DMS153 (cell line): ENCODE measurements at places on chromosomes 3 and 15.

- DNase-seq = no peak
Measured at GRCh38 chr3:99319961-99320360, 318.4 kb upstream of the COL8A1 start.

GRCh38 chr3:58047826-58048225, 39.6 kb downstream of the FLNB start:
- DNase-seq = no peak

DNA sequence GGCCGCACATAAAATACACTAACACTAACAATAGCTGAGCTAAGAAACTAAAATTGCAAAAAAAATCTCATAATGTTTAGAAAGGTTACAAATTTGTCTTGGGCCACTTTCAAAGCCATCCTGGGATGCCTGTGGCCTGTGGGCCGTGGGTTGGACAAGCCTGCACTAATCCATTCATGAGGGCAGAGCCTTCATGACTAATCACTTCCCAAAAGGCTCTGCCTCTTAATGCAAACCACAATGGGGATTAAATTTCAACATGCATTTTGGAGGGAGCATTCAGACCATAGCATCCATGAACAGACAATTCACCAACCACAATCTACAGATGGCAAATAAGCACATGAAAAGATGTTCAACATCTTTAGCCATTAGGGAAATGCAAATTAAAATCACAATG, 128.2 kb downstream of the SUCLG2 start:
- no peak for DNase-seq

DNA sequence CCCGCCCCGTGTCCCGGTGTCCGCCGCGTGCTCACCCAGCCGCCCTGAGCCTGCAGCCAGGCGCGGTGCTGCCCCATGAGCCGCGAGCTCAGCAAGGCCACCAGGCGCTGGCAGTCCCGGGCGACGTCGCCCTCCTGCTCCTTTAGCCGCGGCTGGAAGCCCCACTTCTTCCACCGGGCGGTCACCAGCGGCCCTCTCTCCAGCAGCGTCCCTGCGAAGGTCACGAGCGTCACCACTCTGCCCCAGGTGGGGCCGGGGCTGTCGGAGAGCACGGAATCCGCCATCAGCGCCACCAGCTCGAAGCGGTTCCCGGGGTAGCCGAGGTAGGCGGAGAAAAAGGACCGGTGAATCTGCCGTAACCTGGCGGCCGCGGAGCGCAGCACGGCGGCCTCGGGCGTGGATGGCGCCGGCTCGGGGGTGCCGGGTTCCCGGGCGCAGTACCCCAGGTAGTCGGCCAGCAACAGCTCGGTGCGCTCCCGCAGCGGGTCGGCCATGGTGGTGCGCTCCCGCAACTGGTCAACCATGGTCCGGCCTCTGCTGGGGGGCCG, 298 bp downstream of the BCL2L10 start:
- DNase-seq = no peak

- no peak for DNase-seq
Measured at GRCh38 chr3:155495387-155495786, 201.9 kb upstream of the STRIT1 start.

- DNase-seq = no peak
Measured at GRCh38 chr3:7238565-7239295, 377.8 kb downstream of the GRM7 start.

- peak; percentile 61 for DNase-seq
Measured at GRCh38 chr3:174859114-174859735, at the start of gene NAALADL2. Gene NAALADL2, plus strand, starts transcription at chr3:174859334.

- no peak for DNase-seq
Measured at GRCh38 chr15:31265871-31266711, 60.5 kb upstream of the KLF13 start.

DNA sequence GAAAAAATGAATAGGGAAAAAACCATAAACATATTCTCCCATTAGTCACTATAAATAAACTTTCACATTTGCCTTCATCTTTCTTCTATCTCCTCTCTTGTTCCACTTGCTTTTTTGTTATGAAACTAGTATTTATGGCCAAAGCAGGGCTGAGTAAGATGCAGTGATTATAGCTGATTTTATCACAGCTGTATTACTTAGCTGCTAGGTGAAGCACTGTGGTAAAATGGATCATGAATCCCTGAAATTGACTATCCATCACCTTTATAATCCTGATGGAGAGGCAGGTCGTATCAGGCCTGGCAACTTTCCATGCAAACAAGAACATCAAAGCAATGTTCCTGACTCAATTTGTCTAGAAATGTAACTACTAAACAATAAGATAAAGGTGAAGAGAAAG, 471.6 kb downstream of the TUSC7 start:
- no peak for DNase-seq

DNA sequence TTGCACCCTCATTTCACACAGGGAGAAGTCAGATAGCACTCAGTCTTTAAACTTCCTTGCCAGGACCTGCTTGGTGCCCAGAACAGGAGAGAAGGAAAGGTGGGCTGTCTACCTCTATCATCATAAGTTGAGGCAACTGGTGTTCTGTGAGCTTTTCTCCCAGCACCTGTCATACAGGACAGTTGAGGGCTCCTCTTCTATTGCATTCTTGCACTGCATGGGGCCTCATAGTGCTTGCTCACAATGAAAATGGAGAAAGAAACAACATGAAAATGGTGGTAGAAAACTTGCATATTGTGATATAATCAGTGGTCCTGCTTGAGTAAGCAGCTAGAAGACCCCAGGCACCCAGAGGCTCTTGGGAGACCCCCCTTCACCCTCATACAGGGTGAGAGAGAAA, 311.7 kb upstream of the GOLIM4 start:
- no peak for DNase-seq

DNA sequence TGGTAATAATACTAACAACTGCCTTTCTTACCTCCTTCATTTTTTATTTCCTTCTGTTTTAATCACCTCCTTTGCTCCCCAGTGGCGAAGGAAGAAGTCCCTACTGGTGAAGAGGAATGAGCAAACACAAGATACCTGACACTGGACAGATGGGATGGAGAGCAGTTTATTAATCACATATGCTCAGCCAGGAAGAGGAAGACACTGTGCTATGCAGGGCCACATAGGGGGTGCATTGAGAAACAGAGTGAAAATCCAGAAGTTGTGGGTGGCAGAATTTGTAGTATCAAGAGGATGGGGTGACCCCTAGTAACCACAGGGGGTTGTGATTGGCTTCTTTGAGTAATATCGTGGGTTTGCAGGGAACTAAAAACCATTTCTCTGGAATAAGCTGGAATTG, 1041.9 kb downstream of the OTOL1 start:
- no peak for DNase-seq

DNA sequence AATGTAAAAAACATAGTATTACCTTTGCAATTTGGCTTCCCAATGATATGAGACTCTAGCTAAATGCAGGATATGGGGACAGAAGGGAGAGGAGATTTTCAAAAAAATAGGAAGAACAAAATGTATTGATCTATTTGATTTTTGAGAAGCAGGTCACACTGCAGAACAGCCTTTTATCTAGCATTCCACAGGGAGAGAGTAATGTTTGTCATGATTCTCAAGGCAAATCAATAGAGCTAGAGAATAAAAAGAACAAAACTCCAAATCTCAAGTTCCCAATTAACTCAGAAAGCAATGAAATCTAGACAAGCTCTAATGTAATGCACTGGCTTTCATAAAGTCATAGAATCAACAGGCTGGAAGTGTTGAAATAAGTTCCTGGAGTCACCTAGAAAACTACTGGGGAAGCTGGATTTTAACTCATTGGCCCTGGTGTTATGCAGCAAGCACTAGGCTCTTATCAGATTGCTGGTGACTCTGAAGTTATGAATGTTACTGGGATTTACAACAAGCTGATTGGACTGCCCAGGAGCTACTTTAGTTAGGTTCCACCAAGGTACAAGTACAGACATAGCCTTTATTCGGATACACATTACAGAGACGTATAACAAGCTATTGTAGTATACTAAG, 442.8 kb downstream of the FGF12 start:
- no peak for DNase-seq

- DNase-seq = no peak
Measured at GRCh38 chr15:72785432-72785831, 1.9 kb upstream of the ADPGK start.

- DNase-seq = no peak
Measured at GRCh38 chr3:86845726-86846125, 145.2 kb downstream of the VGLL3 start.

DNA sequence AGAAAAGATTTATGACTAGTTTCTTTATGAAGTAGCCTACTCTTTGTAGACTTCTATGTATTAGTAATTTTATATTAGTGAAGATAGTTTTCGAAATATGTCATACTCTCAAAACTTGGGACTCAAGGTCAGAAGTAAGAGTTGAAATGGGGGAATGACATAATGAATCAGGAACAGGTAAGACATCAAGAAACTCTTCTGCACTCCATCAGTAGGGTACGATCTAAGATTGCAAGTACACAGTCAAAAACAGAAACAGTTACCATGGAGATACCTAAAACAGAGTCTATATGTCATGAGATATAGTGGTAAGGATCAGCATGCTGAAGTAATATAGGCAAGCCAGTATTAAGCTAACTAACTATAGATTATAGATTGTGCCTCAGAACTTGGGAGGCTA, 187.0 kb upstream of the MLF1 start:
- no peak for DNase-seq

GRCh38 chr3:44896440-44896839, 22.0 kb downstream of the TGM4 start:
- no peak for DNase-seq

GRCh38 chr3:172560026-172560425, 36.8 kb upstream of the TNFSF10 start:
- no peak for DNase-seq

- peak; percentile 3 for DNase-seq
Measured at GRCh38 chr3:114213627-114214541, 23.5 kb downstream of the ZNF80 start.

DNA sequence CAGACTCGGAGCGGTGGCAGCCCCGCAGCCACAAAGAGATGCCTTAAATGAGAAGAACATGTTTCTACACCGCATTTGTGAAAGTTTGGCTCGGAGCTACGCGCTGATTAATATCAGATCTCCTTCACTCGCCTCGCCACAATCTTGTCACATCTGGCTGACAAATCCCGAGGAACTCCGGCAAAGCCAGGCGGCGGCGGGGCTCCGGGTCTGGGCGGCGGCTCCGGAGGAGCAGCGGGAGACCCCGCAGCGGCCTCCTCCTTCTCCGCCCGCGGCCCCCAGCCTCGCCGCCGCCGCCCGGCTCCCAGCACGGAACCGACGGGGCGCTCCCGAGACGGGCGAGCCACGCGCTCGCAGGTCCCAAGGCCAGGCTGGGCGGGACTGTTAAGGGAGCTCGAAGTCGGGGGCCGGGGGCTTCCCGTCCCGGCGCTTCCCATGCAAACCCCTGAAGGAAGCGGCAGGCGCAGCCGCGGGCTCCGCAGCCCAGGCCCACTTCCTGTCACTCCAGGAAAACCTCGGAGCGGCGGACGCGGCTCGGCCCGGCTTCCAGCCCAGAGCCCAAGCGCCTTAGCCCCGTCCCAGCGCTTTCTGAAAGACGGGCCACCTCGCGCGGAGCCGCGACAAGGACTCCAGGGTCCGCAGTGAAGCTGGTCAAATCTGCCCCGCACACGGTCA, 1.2 kb downstream of the BNC1 start:
- no peak for DNase-seq

DNA sequence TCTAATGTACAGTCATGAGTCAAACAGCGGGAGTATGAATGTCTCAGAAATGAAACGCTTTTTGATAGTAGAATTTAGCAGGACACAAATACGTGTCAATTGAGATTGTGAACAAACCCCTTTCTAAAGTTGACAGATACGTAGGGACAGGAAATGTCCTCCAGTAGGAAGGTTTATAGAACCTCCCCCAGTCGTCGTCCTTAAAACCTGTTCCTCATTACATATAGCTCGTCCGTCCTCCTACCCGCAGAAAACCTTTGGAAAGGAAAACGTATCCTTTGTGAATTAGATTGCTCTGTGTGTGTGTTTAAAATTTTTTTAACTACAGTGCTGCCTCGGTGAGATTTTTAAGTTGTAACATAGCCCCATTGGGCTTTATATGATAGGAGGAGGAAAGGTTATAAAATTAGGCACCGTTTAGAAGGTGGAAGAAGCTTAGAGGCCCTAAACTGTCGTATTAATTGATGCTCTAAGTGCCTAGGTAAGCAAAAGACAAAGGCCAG, 4.1 kb downstream of the UBE2E1 start:
- no peak for DNase-seq

- DNase-seq = no peak
Measured at GRCh38 chr15:48802867-48803266, 8.0 kb downstream of the CEP152 start.

DNA sequence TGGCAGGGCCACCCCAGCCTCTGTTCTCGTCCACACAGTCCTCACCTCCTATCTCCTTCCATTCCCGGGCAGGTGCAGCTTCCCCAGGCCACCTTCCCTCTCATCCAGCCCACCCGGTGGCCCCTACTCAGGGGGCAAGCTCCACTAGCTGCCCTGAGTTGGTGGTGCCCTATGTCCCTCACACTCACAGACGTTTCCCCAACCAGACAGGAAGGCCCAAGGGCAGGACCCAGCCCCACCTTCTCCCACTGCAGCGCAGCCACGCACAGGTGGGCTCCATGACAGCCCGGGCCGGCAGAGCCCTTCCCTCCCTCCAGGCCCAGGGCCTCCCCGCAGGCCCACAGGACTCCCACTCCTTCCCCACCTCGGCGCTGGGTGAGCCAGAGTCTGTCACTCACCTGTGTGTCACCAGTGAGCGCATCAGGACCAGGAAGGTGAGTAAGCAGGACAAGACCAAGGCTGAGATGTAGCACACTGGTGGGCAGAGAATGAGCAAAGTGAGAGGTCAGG, 11.1 kb downstream of the ISLR start:
- no peak for DNase-seq

DNA sequence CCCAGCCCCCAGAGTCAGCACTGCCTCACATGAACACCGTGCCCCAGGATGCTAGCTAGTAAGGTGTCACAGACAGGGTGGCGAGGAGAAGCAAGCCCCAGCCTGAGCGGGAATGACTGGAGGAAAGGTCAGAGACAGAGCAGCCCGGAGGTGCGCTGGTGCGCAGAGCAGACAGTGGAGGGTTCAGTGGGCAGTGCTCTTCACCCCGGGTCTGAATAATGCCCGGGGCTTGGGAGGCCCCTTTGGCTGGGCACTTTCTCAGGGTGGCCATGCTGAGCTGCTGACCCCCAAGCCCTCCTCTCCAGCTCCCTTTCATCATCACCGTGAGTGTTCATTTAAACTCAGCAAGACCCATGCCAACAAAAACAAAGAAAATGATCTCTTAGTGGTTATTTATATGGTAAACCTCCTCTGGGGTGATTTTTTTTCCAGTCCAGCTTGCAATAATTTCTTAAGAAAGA, 110.8 kb downstream of the VGLL4 start:
- no peak for DNase-seq
